ENCODE measurements at places on chromosomes 7 and 10. TPM values are rescaled to one million over a fixed set of nuclear protein-coding genes. Genes with fewer than 3 reads are reported as not detected.

DNA sequence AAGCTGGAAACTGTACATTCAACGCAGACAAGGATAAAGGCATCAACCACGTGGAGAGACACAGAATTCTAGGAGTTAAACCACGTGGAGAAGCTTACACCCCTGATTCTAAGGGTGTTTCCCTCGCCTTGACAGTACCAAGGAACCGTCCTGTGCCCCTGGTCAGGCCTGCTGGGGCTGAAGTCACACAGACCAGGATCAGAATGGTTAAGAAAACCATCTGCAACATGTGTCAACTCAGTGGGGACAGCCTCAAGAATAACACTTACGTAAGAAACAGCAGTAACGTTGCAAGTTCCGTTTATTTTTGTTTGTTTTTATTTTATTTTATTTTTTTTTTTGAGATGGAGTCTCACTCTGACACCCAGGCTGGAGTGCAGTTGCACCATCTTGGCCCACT lies 55.6 kb downstream of the CHST15 start:
- DNase-seq: no peak

- DNase-seq: no peak
Observed at GRCh38 chr10:101997803-101998202, 58.2 kb downstream of the ARMH3 start.

- peak; percentile 87 for DNase-seq
Observed at GRCh38 chr10:114043532-114044246, at the start of gene ADRB1. Gene ADRB1 (plus strand): TSS chr10:114043866. CDS start chr10:114044133, 267 bp downstream.

DNA sequence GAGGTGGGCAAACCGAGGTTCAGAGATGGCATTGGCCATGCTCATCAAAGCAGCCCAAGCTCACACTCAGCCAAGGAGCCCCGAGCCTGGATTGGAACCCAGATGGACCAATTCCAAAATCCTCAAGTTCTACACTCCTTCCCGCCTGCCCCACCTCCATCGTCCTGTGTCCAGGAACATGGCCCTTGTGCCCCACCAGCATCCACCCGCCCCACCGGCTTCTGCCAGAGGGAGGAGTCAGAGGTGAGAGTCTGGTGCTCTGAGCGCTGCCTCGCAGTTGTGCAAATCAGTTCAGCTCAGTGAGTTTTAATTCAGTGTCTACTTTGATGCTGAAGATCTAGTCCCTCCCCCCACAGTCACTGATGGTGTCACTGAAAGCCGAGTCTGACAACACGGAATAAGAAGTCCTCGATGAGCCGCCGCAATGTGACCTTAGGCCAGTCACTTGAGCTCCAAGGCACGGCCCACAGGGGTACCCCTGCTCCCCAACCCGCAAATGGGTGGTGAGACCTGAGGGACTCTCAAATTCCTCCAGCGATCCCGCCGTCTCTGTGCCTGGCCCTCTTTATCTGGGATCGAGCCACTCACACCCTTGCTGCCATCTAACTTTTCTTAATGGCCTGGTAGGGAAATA lies 26.3 kb downstream of the PRKAG2 start:
- no peak for DNase-seq

DNA sequence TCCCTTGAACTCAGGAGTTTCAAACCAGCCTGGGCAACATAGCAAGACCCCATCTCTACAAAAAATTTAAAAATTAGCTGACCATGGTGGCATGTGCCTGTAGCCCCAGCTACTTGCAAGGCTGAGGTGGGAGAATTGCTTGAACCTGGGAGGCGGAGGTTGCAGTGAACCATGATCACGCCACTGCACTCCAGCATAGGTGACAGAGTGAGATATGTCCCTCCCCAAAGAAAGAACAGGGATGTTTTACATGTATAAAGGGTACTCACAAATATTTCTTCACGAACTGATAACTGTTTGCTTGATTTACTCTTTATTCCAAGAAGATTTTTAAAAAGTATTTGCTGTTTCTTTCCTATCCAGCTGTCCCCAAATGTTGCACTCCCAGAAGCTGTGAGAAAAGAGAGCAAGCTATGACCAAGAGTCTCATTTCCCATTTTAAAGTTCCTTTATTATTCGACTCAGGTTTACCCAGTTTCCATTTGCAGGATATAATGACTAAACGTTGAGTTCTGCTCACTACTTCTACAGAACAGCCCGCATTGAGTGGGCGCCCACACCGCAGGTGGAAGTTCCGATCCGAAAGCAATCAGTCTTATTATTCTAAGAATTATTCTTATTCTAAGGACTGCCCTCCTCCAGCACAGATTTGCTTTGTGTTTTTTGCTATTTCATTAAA lies 90.7 kb downstream of the APBB1IP start:
- no peak for DNase-seq

GRCh38 chr10:7836571-7836970 lies 18.3 kb downstream of the TAF3 start:
- DNase-seq: no peak

DNA sequence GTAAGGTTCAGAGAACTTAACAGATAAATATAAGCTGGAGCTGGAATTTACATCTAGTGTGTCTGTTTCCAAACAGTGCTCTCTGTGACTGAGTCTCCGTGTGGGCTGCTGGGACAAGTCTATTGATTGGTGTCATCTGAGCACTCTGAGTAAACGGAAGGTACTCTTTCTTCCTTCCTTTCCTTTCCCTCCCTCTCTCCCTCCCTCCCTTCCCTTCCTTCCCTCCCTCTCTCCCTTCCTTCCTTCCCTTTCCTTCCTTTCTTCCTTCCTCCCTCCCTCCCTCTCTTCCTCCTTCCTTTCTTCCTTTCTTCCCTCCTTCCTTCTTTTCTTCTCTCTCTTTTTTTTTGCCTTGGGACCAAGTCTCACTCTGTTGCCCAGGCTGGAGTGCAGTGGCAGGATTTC lies 61.8 kb downstream of the ANKRD61 start:
- no peak for DNase-seq

DNA sequence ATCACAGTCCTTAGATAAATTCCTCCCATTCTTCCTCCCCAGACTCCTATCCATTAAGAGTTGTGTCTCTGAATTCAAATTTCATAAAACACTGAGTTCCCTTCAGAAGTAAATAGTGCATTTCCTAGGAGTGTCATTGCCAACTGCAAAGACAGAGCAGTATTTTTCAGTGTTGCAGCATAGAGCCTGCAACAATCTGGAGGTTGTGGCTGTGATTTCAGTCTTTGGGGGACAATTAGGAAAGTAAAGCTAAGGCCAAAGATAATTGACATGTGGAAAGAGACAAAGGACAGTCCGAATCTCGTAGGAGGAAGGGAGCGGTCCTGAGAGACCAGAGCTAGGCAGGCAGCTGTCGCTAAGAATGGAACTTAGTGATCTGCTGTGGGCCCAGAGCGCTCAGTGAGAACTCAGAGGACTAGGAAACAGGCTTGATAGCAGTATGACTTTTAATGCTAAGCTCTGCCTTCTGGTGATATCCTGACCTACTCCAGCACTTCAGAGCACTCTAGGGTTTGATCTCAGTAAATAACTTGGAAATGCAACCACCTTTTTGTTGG lies 46.2 kb downstream of the PRPF18 start:
- peak; percentile 14 for DNase-seq

DNA sequence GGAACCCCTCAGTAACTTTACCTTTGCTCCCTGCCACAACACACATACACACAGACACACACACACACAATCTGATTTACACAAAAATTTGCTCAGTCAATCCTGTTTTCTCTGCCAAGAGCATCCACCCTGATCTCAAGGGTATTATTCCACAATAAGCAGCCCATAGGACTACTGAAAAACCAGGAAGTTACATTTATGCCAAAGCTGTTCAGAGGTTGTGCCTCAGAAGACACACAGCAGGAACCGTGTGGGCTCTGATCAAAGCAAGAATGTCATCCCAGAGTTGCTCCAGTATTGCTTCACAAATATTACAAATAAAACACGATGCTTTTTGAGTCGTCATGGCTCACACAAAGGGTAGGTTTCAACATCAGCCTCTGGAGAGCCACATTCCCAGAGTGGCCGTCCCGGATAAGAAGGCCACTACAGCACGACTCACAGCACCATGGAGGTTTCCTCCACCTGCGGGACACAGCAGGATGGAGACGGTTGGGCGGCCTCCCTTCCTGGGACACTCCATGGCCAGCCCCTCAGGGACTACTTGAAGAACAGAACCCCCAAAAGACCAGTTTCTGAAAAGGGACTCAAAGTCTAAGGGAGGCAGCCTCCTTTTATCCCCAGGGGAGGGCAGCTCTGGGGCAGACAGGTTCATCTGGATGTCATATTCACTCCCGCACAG lies 1.6 kb downstream of the AIFM2 start:
- DNase-seq: no peak

- DNase-seq: no peak
Observed at GRCh38 chr7:49513911-49514310, 259.5 kb upstream of the VWC2 start.

- DNase-seq: no peak
Observed at GRCh38 chr10:9900751-9901150, 1116.9 kb upstream of the CELF2 start.

GRCh38 chr10:131155218-131155875 lies 156.2 kb downstream of the TCERG1L start:
- DNase-seq: no peak

- DNase-seq: peak; percentile 28
Observed at GRCh38 chr7:120979765-120980499, 8.6 kb upstream of the CPED1 start.

DNA sequence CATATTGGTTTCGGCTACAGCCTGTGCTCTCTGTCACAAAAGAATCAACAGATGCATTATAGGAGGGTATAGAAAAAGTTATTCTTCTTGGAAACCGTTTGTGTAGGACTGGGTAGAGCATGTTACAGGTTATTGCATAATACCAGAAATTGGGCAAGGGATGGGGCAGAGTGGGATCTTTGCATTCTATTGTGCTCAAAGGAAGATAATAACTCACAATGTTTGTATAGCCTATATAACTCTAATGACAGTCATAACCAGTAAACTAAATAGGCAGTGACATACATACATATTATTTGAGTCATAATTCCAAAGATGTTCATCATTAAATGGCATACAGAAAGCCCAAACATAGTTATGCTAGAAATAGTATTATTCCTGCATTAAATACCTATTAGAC lies 179.7 kb downstream of the XPNPEP1 start:
- no peak for DNase-seq

DNA sequence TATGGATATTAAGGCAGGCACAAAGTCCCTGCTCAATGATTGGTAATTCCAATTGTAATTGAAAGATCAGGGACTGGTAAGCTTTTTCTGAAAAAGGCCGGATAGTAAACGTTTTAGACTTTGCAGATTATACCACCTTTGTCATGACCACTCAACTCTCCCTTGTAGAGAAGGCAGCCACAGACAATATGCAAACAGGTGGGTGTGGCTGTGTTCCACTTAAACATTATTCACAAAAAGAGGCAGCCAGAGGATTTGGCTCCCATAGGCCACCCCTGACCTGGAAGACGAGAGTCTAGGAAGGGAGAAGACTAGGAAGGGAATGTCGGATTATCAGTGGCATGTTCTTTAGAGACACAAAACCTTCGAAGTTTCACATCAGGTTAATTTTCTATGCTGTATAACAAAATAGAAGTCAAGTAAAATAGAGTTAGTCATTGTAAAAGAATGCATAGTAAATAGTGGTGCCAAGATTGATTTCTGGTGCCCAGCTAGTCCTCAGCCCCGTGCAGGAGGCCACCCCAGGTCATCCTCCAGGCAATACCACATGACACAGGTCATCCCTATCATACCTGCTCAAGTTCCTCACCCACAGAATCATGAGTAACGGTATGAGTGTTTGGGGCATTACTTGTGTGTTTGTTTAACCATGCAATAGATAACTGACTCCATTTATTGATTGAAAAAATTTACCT lies 193.8 kb downstream of the PLPP4 start:
- DNase-seq: no peak

DNA sequence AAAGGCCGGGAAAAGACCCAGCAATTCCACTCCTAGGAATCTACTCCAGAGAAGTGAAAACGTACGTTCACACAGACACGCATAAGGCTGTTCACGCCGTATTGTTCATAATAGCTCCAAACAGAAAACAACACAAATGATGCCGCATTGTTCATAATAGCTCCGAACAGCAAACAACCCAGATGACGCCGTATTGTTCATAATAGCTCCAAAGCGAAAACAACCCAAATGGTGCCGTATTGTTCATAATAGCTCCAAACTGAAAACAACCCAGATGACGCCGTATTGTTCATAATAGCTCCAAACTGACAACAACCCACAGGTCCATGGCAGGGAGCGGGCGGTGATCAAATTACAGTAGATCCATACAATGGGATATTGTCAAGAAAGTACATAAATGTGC lies 85.2 kb upstream of the DNAAF5 start:
- no peak for DNase-seq

DNA sequence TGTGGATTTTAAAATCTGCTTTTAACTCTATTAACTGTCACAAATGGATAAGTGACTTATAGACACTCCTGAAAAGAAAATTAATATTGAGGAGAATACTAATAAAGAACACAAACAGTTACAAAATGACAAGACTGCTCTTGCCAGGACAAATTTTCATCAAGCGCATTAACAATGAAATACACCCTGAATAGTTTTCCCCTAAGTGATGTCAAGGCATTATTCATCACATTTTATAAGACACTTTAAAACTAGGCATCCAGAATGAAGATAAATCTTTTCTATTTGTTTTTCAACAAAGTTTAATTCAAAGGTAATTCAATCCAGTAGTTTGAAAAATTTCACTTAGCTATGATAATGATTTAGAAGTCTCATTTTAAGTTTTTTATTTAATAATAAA lies 110.5 kb upstream of the SEC61G start:
- DNase-seq: no peak

DNA sequence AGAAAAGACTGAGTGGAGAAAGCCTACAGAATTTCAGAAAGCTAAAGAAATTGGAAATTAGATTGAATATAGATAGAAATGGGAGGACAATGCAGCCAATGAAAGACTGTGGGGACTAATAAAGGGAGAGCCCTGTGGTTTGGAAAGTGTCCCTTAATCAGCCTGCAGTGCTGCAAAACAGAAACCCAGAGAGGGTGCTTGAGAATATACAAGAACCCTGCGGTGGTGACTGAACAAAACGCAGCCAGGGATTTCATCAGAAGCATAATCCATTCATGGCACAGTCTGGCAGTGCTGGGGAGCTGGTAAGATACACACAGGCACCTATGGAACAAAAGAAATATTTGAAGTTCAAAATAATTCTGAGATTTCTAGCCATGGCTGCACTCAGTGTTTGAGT lies 19.1 kb downstream of the CEP41 start:
- peak; percentile 48 for DNase-seq

- DNase-seq: peak; percentile 65
Observed at GRCh38 chr10:43203448-43204041, 63.3 kb downstream of the RASGEF1A start.

- no peak for DNase-seq
Observed at GRCh38 chr10:5595994-5596471, 70.4 kb downstream of the ASB13 start.

GRCh38 chr10:116905845-116906210 lies 56.5 kb downstream of the ENO4 start:
- DNase-seq: no peak

OR6V1 gene
- total RNA-seq: not detected

ADAM12 gene
- total RNA-seq: 7.4 TPM

ANKRD61 gene
- total RNA-seq: not detected

MEPCE gene
- total RNA-seq: 42.6 TPM

CHAT gene
- not detected for total RNA-seq

CLDN3 gene
- total RNA-seq: 14.2 TPM

ZPBP gene
- total RNA-seq: not detected
